Spleen (tissue), 13 donors: ENCODE measurements at places on chromosomes 1 and 21.

DNA sequence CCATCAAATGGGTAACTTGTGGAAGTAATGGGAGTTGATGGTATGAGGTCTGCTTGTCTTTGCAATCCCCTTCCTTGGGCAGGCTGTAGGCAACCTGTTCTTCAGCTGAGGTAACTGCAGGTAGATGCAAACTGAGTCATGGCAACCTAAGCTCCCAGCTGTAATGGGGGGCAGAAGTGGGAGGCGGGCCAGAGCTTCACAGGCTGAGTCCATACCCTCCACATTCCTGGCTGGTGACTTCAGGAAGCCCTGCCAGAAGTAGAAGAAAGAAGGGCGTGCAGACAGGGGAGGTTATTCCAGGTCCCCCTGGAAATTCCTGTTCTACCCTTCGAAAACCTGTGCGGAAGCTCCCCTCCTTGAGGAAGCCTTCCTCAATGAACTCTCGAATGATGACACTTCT is 44.9 kb downstream of the ARHGEF11 start:
- peaks cover 19% of the 10 kb centered on the region for H3K4me1 ChIP-seq
- DNase-seq: no peak
- H3K27ac ChIP-seq: no peak overlapping the region
- H3K27me3 ChIP-seq: no peaks in the 10 kb centered on the region
- no peaks in the 10 kb centered on the region for H3K36me3 ChIP-seq

DNA sequence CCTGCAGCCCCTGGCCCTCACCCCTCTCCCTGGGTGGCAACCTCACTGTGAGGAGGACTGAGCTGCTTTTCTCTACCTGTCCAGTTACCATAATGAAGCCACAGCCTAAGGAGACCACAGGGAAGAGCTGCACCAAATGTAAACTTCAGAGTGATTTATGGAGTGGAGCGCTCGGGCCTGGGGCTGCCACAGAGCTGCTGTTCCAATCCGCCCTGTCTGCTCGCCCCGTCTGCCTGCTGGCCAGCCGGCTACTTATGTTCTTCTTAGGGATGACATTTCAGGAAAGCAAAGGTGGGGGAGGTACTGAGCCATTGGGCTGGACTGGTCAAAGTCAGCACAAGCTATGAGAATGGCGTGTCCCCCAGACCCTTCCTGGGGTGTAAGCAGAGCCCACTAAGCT is 17.9 kb downstream of the SYT6 start:
- DNase-seq: peak; percentile 35
- no peaks in the 10 kb centered on the region for H3K27me3 ChIP-seq
- H3K4me3 ChIP-seq: no peak overlapping the region
- H3K27ac ChIP-seq: no peak overlapping the region

DNA sequence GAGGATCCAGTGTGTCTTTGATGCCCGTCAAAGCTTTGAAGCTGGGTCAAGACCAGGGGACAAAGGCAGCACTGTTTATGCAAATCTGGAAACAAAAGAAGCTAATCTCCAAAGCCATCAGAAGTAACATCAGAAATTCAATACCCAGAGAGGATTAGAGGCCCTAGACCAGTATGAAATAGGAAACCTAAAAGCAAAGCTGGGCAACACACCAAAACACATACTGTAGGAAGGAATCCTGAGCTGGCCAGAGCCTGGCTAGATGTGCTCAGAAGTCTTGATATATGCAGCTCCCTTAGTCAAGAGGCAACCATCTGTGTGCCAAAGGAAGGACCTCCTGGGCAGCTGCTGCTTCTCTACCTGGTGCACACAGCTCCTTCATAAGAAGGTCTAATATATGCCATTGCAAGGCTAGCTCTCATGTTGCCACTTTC is 12.3 kb downstream of the COLGALT2 start:
- no peaks in the 10 kb centered on the region for H3K36me3 ChIP-seq
- H3K4me3 ChIP-seq: no peak overlapping the region
- DNase-seq: no peak
- H3K27me3 ChIP-seq: no peaks in the 10 kb centered on the region
- H3K27ac ChIP-seq: no peak overlapping the region

GRCh38 chr21:32772281-32773047 is 909 bp upstream of the PAXBP1 start:
- H3K27me3 ChIP-seq: no peaks in the 10 kb centered on the region
- DNase-seq: peak; percentile 81
- H3K4me3 ChIP-seq: peak overlapping the region; percentile 81
- peak overlapping the region; percentile 93 for H3K27ac ChIP-seq
- no peaks in the 10 kb centered on the region for H3K36me3 ChIP-seq
- peaks cover 31% of the 10 kb centered on the region for H3K4me1 ChIP-seq

- no peak overlapping the region for H3K4me3 ChIP-seq
- H3K27me3 ChIP-seq: no peaks in the 10 kb centered on the region
- H3K27ac ChIP-seq: peak overlapping the region; percentile 14
- DNase-seq: no peak
Measured at GRCh38 chr1:165738794-165739193, 29.9 kb downstream of the TMCO1 start.

- H3K4me3 ChIP-seq: no peak overlapping the region
- no peak overlapping the region for H3K27ac ChIP-seq
Measured at GRCh38 chr1:25204797-25205480, 27.4 kb downstream of the SYF2 start.

DNA sequence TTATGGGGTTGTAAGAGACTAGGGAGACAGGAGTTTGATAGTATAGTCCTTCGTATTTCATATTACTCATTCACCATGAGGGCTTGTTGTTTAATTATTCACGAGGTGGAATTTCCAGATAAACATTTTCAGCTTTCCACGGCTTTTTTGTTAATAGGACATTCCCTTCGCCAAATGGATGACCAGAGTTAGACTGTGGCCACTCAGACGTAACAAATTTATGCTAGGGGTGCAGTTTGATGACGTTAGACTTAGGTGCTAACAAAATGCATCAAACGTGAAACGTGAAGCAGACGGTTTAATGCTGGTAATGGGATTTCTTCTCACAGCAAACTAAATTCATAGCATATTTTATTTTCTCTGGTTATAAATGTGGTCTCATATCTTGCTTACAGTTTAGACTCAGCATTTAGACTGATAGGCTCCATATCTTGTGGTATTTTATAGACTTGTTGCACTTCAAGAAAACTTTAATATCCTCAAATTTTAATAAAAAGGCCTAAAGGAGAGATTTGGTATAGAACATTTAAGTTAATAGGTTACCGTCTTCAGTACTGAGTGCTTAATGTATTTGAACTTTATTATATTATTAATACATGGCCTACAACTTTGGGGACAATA is 2.3 kb downstream of the DHX9 start:
- H3K27ac ChIP-seq: no peak overlapping the region
- no peak overlapping the region for H3K4me3 ChIP-seq
- no peaks in the 10 kb centered on the region for H3K27me3 ChIP-seq
- H3K36me3 ChIP-seq: peaks cover 19% of the 10 kb centered on the region

DNA sequence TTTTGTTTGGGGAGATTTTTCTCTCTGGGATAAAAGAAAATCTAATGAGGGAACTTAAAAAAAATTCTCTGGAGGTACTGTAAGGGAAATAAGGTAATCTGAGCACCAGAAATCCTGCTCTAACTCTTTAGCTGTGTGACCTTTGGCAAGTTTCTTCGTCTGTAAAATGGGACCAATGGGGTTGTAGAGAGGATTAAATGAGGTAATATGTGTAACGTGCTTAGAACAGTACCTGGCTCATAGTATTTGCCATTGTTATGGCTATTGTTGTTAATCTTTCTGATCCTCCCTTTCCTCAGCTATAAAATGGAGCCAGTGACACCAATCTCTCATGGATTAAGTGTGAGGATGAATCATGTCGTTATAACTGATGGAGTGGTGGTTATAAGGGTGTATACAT is 845 bp upstream of the KLHDC8A start:
- no peak overlapping the region for H3K27ac ChIP-seq
- no peak for DNase-seq
- no peak overlapping the region for H3K4me3 ChIP-seq

GRCh38 chr1:147189514-147189913 is 17.2 kb upstream of the PRKAB2 start:
- no peak overlapping the region for H3K27ac ChIP-seq
- no peaks in the 10 kb centered on the region for H3K27me3 ChIP-seq
- H3K4me1 ChIP-seq: no peaks in the 10 kb centered on the region
- H3K4me3 ChIP-seq: no peak overlapping the region
- no peak for DNase-seq

DNA sequence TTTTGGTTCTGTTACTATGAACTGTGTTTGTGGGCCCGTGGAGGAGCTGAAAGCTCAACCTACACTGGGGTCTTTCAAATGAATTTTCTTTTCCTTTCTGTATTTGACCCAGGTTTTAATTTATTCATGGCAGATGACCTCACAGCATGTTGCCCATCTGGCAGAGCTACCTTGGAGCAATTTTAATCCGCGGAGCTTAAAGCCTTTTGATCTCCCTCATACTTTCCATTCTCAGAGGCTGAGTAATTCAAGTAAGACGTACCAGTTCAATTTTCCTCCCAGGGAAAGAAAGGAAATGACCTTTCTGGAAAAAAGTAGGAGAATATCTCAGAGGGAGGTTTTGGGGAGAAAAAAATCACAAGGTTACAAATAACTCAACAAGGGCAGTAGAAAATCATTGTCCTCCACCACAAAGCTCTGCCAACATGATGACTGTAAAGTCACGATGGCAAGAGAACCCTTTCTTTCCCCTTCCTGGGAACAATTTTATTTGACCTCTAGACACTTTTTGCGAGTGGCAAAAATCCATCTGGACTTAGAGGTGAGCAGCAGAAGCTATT is 21.6 kb upstream of the PCP4 start:
- no peak overlapping the region for H3K27ac ChIP-seq
- H3K36me3 ChIP-seq: no peaks in the 10 kb centered on the region
- no peak overlapping the region for H3K4me3 ChIP-seq
- DNase-seq: no peak

- no peak for DNase-seq
- no peak overlapping the region for H3K4me3 ChIP-seq
- H3K36me3 ChIP-seq: no peaks in the 10 kb centered on the region
- H3K27me3 ChIP-seq: peaks cover 3% of the 10 kb centered on the region
- H3K27ac ChIP-seq: no peak overlapping the region
Measured at GRCh38 chr1:68442822-68443556, 6.8 kb downstream of the RPE65 start.
